ENCODE measurements at places on chromosomes 16 and 17.

DNA sequence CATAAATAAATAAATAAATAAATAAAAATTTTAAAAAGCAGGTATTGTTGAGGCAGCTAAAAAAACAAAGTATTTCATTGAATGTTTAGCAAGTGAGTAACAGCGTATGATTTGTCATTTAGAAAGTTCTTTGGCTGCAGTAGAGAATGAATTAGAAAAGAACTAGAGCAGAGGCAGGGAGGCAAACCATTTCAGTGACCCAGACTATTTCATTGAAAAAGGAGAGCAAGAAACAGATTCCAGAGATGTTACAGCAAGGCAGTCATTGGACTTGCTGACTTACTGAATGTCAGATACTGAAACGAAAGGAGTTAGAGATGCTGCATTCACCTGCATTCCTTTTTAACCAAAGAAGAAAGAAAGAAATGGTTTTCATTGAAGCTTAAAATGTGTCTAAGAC is 105.5 kb upstream of the HLF start:
- no peak for DNase-seq

- DNase-seq: no peak
Measured at GRCh38 chr17:44547625-44548267, 9.5 kb upstream of the FZD2 start.

GRCh38 chr17:58191241-58191896 is 1.2 kb upstream of the EPX start:
- no peak for DNase-seq

DNA sequence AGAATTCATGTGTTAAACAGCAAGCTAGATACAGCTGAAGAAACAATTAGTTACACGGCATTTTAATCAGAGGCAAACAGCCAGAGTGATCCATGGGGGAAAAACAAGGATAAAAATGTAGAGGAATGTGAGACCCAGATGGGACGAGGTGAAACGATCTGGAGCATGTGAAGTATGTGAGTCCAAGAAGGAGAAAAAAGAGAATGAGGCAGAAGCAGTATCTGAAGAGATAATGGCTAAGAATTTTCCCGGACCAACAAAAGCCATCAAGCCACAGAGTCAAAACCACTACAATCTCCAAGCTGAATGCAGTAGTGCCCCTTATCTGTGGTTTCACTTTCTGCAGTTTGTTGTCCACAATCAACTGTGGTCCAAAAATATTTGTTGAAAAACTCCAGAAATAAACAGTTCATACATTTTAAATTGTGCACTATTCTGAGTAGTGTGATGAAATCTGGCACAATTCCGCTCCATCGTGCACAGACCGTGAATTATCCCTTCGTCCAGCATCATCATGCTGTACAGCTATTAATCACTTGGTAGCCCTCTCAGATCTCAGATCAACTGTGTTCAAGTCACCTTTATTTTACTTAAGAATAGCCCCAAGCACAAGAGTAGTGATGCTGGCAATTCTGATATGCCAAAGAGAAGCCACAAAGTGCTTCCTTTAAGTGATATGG is 18.8 kb downstream of the MYH10 start:
- DNase-seq: no peak

DNA sequence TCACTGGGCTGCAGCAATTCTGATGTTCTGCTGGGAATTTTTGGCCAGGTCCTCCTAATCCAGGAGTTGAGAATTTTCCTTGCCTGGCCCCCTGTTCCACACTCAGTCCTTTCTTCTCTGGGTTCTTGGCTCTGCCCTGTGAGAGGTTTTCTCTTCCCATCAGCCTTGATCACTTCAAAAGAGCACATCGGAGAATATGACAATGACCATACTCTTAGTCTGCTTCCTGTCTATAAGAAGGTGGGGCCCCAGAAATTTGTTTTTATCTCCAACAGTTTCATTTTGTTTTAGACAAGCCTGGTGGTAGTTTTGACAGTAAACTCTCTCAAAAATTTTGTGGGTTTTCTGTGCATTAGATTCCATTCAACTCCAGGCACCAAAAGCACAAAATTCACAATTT is 70.7 kb downstream of the C17orf67 start:
- no peak for DNase-seq

- DNase-seq: no peak
Measured at GRCh38 chr16:82133798-82134197, 36.2 kb downstream of the MPHOSPH6 start.

DNA sequence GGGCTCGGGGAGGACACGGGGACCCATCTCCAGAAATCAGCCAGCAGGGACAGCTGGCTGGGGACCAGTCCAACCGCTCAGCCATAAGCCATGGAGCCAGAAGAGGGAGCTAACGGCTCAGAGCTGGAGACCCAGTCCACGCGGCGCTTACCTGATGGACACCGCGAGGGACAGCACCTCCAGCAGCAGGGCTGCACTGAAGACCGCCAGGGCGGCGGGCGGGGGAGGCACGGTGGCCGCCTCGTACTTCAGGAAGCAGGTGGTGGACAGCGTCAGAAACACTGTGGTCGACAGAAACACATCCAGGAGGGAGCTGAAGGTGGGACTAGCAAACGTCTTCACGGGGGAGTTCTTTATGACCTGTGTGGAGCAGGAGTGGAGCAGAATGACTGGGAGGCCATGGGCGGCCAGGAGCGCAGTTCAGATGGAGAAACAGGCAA is 102.6 kb upstream of the CREBBP start:
- DNase-seq: no peak

GRCh38 chr17:7982173-7982572 is 20.2 kb upstream of the GUCY2D start:
- DNase-seq: no peak

DNA sequence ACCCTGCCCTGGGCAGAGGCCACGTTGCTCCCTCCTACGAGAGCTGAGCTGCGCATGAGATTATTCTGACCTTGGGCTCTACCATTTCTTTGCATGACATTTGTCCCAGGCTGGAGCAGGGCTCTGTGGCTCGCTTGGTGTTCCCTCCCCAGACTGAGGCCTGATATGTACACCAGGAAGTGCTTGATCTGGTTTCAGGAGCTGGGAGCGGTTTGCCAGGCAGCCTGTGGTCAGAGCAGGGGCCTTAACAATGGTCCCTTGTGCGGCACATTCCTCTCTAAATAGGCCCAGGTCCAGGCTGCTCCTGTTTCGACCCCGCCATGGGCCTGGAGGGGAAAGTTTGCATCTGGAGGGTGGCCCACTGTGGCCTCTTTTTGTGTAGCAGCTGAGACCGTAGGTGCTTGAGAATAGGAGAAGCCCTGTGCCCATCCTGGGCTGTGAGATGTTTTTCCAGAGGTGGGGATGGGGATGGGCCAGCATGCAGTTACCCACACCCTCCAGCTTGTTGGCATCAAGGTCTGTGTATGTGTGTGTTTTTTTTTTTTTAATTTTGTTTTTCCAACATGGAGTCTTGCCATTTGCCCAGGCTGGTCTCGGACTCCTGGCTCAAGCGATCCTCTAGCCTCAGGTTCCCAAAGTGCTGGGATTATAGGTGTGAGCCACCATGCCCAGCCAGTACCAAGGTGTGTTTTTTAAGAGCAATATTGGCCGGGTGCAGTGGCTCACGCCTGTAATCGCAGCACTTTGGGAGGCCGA is 253.9 kb downstream of the SEC14L1 start:
- peak; percentile 3 for DNase-seq

- DNase-seq: no peak
Measured at GRCh38 chr17:63282455-63282854, 163.7 kb downstream of the CYB561 start.

GRCh38 chr16:88387180-88387765 is 4.5 kb downstream of the ZNF469 start:
- DNase-seq: no peak

- DNase-seq: no peak
Measured at GRCh38 chr17:35879773-35880654, at the start of gene CCL5. CCL5 (minus strand) TSS chr17:35880360.

GRCh38 chr17:4947411-4948165 is 742 bp downstream of the PFN1 start:
- peak; percentile 12 for DNase-seq

- DNase-seq: no peak
Measured at GRCh38 chr16:50724306-50724705, 17.6 kb upstream of the CYLD start.
